ENCODE measurements at places on chromosomes 11 and 22.

DNA sequence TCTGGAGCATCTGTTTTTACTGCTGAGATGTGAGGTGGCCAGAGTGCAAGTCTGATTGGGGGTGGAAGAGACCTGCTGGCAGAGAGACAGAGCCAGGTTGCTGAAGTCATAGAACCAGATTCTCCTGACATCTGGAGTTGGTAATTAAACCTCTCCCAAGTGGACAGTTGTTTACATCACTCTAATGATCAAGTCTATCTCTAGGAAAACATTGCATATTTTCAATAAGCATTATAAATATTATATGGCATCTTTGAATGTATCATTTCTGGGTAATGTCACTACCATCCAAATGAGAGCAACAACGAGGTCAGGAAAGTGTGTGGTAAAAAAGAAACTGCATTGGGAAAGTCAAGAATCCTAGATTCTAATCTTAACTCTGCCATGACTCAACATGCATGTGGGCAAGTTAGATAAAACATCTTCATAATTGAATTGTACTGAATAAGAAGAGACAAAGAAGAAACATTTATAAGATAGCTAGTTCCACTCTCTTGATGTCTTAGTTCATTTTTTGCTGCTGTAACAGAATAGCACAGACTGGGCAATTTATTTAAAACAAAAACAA, 351.2 kb upstream of the API5 start:
- no peak for DNase-seq

GRCh38 chr22:19174106-19175025, 4.2 kb downstream of the SLC25A1 start:
- no peak for DNase-seq

- DNase-seq, result no peak
Observed at GRCh38 chr22:17397756-17398547, 28.7 kb downstream of the CECR2 start.

DNA sequence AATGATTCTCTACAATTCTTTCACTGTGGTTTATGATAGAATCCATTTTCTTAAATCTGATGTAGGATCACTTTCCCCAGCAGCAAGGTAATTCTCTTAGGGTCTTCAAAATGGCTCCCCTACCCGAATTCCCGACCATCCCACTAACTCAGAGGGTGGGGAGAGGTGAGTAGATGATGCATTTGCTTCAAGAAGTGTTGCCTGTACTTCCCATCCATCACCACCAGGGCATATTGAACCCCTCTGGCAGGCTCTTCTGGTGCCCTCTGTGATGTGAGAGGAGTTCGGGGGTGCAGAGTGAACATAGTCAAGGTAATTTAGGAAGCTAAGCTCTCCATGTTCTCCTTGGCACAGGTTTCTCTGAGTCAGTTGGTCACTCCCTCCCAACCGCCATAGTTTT, 52.3 kb downstream of the ZNRF3 start:
- no peak for DNase-seq

DNA sequence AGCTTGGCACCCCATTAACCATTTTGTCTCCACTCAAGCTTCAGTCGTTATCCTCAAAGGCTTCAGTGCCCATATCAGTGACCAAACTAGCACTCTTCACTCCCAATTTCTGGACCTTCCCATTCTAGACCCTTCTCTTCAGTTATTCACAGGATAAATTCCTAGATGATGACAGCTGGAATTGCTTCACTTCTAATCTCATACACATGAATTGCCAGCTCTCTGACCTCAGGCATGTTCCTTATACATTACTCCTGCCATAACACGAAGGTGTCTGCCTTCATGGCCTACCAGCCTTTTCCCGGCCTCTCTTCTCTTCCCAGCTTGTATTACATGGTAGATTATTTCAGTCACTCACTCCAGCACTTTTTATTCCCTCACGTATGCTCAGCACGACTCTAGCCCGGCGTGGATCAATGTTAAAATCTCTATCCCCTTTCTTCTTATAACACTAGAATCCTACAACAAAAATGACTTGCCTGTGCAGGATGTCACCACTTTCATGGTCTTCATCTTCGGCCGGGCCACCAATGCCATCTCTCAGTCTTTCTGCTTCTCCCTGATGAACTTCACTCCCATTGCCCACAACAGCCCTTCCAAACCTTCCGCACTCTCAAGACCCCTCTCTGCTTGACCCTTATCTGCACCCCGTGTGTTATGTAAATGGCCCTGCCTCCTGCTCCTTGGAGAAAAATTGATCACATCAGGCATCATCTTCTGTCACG, 36.9 kb downstream of the EIF3F start:
- DNase-seq, result no peak

DNA sequence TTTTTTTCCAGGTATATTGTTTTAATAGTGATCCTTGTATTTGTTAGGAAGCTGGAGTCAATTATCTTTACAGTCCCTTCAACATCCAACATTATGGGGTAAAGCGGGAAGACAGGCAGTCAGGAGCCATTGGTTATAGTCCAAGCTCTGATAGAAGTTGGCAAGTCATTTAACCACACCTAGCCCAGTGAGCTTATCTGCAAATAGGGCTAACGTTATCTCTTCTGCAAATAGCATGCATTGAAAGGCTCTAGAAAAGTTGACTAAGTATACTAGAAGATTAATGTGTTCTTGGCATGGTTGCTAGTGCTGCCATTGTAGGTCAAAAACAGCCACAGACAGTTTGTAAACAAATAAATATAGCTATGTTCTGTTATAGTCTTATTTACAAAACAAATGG, 520.7 kb downstream of the OPCML start:
- DNase-seq, result no peak

Measured in stimulated activated CD8-positive, alpha-beta memory T cell treated with anti-CD3 and anti-CD28 coated beads, Interleukin-4, amount 100 ng/mL, for 1 hour (primary cell).